RPMI8226 (cell line): ENCODE measurements at places on chromosomes 2 and 18.
A peak's percentile ranks its signal among the peaks of the same experiment; 100 is the strongest.

GRCh38 chr2:133374781-133375180 lies 193.5 kb downstream of the NCKAP5 start:
- no peak for DNase-seq

GRCh38 chr2:19860022-19860421 lies 41.8 kb downstream of the TTC32 start:
- DNase-seq, result no peak

DNA sequence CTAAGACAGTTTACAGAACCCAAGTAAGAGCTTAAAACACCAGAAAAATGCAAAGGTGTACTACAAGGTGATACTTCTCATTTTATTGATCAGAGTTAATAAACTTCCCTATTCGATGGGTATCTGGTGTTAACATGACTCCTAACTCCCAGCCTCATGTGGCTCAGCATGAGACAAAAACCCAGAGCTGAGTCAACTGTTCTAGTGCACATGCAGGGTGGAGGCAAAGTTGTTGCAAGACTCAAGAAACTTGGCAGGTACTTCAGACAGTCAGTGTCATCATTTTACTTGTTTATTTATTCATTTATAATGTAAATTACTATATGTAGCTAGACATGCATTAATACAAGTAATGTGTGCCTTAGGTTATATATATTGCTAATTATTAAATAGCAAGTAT lies 216.6 kb upstream of the DSEL start:
- DNase-seq, result no peak

DNA sequence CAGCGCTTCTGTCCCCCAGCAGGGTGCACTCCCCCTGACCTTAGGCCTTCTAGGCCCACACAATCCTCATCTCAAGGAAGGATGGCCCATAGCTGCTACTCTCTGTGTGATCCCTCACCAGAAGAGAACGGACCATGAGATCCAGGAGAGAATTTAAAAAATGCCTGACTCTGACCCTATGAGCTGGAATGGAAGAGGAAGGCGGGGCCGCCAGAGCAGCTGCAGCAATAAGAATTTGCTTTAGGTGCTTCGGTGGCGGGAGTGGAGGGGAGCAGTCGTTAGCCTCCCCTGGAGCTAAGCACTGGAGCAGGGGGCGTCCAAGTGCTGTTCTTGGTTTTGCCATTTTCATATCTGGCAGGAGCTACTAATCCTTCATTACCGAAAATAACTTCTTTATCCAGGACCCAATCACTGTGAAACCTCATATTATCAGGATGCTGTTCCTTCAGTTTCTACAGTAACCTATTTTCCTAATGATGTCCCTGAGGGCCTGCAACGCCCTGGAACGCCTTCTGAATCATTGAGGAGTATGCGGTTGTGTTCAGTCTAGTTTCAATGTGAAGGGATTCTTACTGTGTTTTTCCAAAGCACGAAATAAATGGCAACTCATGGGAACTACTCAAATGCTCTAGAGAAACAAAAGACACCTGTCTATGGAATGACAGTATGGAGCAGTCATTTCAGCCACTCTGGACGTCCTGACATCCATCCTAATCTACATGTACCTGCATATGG lies 105.1 kb upstream of the SIX2 start:
- DNase-seq, result no peak

- DNase-seq, result no peak
These were observed 14.8 kb downstream of the ASPRV1 start for GRCh38 chr2:69946351-69947324.

- peak; percentile 54 for DNase-seq
These were observed 433 bp downstream of the SH3RF3 start for GRCh38 chr2:109129356-109129920.

DNA sequence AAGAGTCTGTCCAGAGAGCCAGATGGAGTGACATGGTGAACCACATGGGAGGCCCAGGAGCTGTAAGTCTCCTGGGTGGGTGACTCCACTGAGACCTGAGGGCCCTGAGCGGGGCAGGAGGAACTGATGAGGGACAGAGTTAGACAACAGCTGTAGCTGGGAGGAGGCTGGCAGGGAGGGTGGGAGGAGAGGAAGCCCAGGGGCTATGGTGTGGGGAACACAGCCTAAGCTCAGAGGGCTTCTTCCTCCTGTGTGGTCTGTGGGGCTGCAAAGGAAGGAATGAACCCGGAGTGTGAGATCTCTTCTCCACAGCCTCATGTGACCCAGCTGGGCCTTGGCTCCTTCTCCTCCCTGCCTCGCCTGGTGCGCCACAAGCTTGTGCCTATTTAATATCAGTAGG lies 395.6 kb upstream of the HS6ST1 start:
- DNase-seq, result no peak

GRCh38 chr2:55771612-55772011 lies 78.0 kb upstream of the PNPT1 start:
- DNase-seq, result no peak

DNA sequence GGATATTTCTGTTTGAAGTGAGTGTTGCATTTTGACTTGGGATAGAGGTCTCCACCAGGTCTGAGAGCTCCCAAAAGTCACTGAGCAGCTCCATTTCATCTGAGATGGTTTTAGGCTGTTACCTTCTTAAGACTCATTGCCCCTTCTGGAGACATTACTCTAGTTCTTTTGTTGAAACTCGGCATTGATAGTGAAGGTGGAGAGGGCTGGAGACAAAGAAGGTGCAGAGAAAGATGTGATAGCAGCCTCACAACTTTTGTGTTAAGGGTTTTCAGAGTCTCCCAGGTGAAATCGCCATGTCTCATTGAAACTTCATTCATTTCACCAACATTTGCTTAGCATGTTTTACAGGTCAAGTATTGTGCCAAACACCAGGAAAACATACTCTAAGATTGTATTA lies 219.6 kb downstream of the INSIG2 start:
- no peak for DNase-seq

- no peak for DNase-seq
These were observed 872 bp downstream of the RDH14 start for GRCh38 chr2:18559531-18560030.

- DNase-seq, result no peak
These were observed 210.4 kb downstream of the SOCS6 start for GRCh38 chr18:70499218-70499691.

- no peak for DNase-seq
These were observed 103.7 kb downstream of the USP34 start for GRCh38 chr2:61367177-61367576.

DNA sequence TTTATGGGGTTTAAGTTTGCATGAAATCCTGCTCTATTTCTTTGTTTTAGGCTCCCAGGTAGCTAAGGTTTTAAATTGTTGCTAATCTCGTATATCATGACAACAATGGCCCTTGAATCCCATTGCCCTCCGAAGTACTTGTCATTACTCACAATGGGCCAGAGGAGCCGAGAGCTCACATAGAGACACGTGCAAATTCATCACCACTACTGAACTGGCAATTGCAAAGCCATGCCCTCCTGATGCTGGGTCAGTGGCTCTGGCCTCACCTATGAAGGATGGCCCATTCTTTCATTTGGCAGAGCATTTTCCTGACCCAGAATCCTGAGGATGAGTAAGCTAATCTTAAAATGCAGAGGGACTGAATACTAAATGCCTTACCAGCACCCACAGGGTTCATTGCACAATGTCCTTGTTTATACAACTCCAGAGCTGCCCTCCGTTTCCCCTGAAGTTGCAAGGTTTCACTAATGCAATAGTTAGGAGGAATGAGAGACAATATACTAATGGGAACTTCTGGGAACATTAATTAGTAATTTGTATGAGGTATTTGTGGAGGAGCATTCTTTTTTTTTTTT lies 71.6 kb upstream of the GAREM1 start:
- DNase-seq, result no peak

DNA sequence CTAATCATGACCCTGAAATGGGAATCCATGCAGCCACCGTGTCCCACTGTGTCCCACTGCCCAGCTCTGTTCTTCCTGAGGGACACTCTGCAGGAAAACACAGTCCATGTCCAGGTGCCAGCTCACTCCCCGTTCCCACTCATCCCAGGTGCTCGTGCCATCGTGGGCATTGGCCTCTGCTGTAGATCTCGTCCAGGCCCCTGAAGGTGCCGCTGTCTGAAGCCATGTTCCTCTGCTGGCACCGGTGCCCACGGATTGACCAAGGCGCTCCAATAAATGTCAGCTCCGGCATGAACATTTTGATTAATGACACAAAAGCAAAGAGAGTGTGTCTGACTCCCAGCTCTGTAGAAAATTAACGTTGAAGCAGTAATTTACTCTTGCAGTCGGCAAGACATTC lies 280.1 kb upstream of the SALL3 start:
- DNase-seq, result no peak

DNA sequence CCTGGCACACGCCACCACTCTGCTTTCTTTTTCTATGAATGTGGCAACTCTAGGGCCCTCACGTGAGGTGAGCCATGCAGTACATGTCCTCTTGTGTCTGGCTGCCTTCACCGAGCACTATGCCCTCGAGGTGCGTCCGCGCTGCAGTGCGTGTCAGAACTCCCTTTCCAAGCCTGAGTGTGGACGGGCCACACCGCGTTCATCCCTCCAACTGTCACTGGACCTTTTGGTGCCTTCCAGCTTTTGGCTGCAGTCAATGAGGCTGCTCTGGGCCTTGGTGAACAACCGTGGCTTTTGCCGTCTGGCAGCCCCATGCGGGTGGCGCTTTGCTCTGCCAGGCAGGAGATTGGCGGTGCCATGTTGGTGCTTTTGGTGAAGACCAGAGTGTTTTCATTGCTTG lies 74.0 kb downstream of the TSHZ1 start:
- DNase-seq, result no peak

DNA sequence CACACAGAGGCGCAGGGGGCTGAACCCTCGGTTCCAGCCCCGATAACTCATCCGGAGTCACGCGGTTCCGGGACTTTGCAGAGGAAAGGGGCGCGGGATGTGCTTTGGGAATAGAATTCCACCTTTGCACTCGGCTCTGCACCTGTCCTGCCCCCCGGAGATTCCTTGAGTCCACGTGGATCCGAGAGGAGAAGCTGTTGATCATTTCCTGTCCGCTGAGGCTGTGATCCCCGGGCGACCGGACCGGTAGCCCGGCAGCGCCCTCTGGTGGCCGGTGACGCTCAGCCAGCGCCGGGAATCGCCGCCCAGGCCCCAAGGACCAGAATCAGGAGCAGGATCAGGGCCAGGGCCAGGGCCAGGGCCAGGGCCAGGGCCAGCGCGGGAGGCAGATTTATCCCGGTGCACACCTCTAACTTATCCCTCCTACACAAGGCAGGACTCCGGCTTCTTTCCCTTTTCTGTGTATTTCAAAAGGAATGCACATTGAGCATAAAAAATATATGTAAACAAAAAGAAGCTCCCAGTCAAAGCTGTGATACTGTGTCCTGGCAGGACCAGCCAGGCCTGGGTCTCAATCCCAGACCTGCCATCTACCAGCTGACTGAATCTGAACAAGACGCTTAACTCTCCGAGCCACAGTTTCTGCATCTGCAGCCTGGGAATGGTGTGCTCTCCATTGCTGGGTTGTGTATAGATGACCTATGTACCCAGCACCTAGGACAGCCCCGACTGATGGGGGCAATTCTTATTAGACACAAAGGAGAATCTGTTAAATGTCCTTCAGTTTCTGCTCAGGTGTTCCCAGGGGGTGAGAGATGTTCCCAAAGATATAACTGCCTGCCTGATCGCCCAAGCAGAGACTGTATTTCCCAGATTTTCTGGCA lies 8.5 kb upstream of the SPATA3 start:
- peak; percentile 73 for DNase-seq

DNA sequence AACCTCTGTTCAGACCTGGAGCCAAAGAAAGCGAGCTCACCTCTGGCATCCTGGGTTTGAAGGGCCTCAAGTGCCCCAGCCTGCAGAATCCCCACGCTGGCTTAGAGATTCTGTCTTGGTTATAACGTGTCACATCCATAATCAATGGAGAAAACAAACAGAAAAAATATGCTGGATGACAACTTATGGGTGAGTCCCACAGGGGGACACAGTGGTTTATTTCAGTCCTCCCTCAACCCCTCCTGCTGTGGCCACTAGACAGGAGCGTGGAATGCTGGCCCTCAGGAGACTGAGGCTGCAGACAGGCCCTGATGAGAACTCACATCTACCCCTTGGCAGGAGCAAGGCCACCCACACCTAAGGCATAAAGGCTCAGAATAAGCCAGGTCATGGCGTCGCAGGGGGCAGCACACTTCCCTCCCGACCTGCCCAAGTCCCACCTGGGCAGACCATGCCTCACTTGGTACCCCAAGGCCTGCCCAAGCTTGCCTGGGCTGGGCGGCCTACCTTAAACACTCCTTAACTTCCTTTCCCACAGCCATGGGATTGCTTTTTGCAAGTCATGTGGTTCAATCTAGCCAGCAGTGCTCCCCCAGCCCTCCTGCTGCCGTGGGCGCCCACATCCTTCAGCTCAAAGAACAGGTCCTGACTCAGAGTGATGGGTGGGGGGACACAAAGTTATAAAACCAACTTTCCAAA lies 19.9 kb downstream of the COX7A2L start:
- DNase-seq, result no peak

DNA sequence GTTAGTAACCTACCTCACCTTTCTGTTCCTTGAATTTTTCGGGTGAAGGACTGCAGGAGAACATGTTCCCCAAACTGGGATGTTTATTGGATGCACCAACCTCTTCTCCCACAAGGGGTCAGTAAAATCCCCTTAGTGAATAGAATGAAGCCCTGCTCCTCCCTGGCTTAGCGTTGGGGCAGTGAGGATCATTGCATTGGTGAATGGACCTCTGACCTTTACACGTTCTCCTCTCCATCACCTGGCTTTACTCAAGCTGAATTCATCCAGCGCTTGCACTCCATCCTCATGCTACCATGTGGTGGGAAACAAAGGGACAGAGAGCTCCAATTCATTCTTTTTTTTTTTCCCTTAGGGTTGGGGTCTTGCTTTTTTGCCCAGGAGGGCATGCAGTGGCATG lies 157.2 kb downstream of the MIB1 start:
- DNase-seq, result peak; percentile 69

DNA sequence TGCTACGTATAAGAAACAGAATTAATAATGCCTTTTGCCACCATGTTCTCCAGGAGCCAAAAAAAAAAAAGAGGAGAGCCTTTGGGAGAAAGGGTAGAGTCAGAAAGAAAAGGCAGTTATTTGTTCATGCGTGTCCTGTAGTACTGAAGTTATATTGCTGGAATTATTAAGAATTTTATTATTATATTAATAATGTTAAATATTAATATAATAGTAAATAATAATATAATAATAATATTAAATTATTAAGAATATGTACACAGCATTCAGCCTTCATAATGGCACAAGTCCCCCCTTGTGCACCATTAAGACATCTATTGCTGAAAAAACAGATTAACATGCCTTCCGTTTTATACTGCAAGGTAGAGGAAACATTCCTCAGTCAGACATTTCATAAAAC lies 8.1 kb downstream of the REG1A start:
- no peak for DNase-seq

- peak; percentile 12 for DNase-seq
These were observed at the start of gene BAZ2B for GRCh38 chr2:159616286-159616701. Gene BAZ2B (minus strand): TSS chr2:159616548. CDS start chr2:159478719, 137,829 bp downstream.
